A549 treated with dexamethasone at 1 μM for 4 hours (cell line): ENCODE measurements at places on chromosomes 2 and 18. TPM values are rescaled to one million over a fixed set of nuclear protein-coding genes. Genes with fewer than 3 reads are reported as not detected.

Gene TRIM43
- 0.07 to 0.17 TPM (median 0.12 TPM) in 4 of 5 replicates, not detected in the other for total RNA-seq

Gene TUBB8B
- total RNA-seq = 0.12 TPM in 1 of 5 replicates, not detected in the others

Gene PLCL1
- 0.02 TPM in 1 of 5 replicates, not detected in the others for total RNA-seq

Gene TUBA3D
- 6.8 to 8.7 TPM (median 7.2 TPM) in 5 replicates for total RNA-seq

Gene ANO7
- 1.7 to 2.1 TPM (median 1.9 TPM) in 5 replicates for total RNA-seq

Gene MXD1
- 2.4 to 3.0 TPM (median 2.6 TPM) in 5 replicates for total RNA-seq

Gene DNER
- 9.1 to 14.0 TPM (median 10.9 TPM) in 5 replicates for total RNA-seq

Gene CACNB4
- total RNA-seq = 0.14 to 0.36 TPM (median 0.19 TPM) in 5 replicates

Gene AMER3
- total RNA-seq = not detected in 5 replicates

Gene SLC11A1
- total RNA-seq = 0.11 to 0.20 TPM (median 0.16 TPM) in 5 replicates

Gene E2F6
- 22.7 to 24.2 TPM (median 23.3 TPM) in 5 replicates for total RNA-seq

Gene NT5C1B
- total RNA-seq = not detected in 5 replicates

Gene C2orf78
- not detected in 5 replicates for total RNA-seq

Gene SLC35F5
- total RNA-seq = 34.6 to 57.7 TPM (median 48.7 TPM) in 5 replicates

Gene SERPINB5
- total RNA-seq = 0.05 to 0.30 TPM (median 0.09 TPM) in 5 replicates

Gene ATP6V1C2
- total RNA-seq = 0.11 to 0.37 TPM (median 0.14 TPM) in 5 replicates

Gene MC2R
- not detected in 5 replicates for total RNA-seq

Gene NGEF
- total RNA-seq = 12.6 to 17.0 TPM (median 14.6 TPM) in 5 replicates

Gene CCDC195
- total RNA-seq = not detected in 5 replicates

Gene FAP
- 0.08 TPM in 1 of 5 replicates, not detected in the others for total RNA-seq

Gene CHRNG
- total RNA-seq = not detected in 5 replicates

Gene PDE11A
- total RNA-seq = 0.21 to 0.52 TPM (median 0.42 TPM) in 5 replicates

Gene C2orf66
- 0.05 TPM in 1 of 5 replicates, not detected in the others for total RNA-seq

Gene STARD6
- total RNA-seq = 0.21 TPM in 1 of 5 replicates, not detected in the others
